Cardiac fibroblast (primary cell): ENCODE measurements at places on chromosomes 12 and 14.

- peak; percentile 86 for DNase-seq
These were observed 21.9 kb upstream of the PTGR2 start for GRCh38 chr14:73829526-73830431.

DNA sequence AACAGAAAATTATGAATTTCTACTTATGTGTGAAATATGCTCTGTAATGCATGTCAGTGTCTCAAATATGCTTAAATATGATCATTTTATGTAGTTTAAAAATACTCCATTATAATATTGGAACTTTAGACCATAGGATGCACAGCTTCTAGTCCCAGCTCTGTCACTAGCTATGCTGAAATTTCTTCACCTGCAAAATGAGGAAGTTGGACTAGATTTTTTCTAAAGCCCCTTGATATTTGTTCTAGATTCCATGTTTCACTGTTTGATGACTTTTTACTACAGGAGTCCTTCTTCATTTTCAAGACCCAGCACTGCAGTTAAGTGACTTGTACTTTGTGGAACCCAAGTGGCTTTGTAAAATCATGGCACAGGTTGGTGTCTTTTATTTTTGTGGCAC is 90.1 kb downstream of the LRRK2 start:
- no peak for DNase-seq

DNA sequence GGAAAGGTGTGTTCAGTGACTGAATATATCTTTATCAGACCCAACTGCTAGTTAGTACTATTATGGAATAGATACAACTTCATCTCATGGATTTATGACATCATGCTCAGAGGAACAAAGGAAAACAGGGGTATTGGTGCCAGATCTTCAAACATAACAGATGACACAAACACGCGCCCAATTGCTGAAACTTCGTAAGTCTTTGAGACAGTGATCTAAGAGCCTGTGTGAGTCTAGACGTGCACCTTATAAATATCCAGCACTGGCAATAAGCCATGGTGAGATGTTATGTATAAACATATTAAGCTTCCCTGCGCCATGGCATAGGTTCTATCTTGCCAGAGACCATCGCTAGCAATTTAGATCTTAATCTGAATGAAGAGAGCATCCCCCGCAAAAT is 42.2 kb upstream of the NR2C1 start:
- DNase-seq = no peak

DNA sequence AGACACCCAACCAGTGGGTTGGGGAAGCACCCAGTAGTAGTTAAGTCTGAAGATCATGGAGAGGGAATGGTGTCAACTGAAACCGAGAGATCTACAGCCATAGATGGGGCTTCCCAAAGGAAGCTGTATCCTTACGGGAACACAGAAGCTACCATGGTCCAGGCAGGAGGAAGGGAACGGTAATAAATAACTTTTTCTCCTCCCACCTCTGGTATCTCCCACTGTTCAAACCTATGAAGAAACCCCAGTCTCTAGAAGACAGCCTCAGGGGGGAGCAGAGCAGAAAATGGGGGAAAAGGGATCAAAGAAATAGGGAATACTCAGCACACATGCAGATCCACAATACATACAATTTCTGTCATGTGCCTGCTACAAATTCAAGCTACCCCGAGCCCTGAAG is 33.4 kb downstream of the ZNF605 start:
- DNase-seq = no peak

DNA sequence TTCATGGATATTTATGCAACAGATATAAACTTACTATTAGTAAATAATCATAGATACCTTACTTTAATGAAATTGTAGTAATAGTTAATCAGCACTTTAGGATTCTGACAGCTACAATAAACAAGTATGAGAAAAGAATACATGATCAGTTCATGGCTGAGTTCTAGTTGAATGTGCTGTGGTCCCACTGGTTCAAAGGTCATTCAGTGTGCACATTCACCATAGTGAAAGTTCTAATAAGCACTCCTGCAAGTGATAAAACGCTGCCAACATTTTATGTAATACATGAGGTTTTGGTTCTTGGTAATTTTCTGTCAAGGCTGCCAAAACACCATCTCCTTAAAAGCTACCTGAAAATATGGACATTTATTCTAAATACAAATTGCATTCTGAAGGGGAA is 92.6 kb downstream of the NUMB start:
- peak; percentile 42 for DNase-seq
